BJ (cell line): ENCODE measurements at places on chromosomes 2 and 18.
A peak's percentile ranks its signal among the peaks of the same experiment; 100 is the strongest.

DNA sequence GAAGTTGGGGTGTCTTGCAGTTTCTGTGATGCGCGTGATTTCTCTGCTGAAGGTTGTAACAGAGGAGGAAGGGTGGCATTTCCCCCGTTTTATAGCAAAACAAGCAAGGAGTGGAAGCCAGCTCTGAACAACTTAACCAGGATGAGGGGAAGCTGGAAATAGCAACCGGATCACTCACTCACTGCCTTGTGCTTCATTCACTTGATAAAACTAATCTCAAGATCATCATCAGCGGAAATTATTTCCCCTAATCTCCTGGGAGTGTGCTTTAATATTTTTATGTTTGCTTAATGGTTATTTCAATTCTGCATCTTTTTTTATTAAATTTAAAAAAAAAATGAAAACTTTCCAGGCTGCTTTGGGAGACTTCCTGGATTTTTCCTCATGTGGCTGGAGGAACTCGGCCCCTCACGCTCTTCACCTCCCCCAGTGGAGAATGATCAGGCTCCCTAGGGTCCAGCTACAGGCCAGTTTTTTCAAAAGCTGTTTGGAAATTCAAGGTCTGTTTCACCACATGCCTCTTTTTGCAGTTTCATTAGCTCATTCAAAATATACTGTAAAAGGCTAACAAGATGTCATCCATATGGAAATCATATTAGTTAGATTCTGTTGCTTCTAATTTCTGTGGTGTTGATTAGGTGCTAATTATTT lies 31.7 kb downstream of the CABLES1 start:
- DNase-seq = no peak

GRCh38 chr2:228698963-228699362 lies 517.5 kb upstream of the SPHKAP start:
- DNase-seq = no peak

DNA sequence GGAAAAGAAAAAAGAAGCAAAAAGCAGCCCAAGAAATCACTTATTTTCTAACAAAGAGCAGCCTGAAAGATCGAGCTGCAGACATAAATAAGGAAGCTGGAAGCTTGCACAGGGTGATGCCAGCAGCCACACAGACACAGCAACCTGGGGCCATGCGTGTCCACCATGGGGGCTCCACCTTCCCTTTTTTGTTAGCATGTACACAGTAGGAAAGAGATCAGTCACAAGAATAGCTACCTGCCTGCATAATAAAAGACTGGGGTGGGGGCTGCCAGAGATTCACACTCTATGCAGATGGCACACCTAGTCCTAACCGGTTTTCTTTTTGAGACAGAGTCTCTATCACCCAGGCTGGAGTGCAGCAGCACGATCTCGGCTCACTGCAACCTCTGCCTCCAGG lies 2.9 kb upstream of the CNOT11 start:
- DNase-seq = no peak

DNA sequence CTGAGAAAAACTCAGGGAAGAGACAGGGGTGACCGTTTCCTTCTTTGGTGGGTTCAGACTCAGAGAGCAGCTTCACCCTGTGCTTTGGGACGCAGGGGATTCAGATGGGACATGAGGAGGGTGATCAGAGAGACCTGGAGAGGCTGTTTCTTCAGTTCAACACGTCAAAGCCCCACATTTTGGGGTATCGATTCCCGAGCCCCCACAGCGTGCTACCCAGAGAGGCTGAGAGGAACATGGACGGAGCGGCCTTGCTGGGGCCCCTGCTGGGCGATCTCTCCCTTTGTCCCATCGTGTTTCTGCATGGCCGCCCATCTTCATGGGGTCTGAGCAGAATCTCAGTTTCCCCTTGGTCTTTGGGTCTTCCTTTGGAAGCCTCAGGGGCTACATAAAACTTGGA lies 38.2 kb upstream of the PXDN start:
- no peak for DNase-seq

- DNase-seq = no peak
Measured at GRCh38 chr2:42092084-42092996, 44.5 kb downstream of the PKDCC start.

DNA sequence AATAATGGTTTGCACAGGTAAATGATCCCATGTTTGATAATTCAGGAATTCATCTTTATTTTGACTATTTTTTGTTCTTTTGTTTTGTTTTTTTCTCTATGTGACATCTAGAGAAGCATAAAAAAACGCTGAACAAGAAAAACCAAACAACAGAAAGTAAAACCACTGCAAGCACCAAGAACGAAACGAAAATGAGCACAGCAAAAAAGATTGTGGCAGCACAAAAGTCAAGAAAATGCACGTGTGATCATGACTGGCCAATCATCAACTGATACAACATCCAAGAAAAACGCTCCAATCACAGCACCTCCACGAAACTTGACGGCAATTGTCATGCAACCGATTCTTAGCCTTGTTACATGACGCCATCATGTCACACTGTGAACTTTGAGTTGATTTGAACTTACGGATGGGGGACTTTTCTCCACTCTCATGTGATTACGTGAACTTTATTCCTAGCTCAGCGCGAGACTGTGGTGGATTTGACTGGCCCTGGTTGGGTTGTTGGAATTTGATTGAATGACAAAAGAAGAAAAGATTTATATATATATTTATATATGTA lies 318.7 kb downstream of the CELF4 start:
- no peak for DNase-seq

DNA sequence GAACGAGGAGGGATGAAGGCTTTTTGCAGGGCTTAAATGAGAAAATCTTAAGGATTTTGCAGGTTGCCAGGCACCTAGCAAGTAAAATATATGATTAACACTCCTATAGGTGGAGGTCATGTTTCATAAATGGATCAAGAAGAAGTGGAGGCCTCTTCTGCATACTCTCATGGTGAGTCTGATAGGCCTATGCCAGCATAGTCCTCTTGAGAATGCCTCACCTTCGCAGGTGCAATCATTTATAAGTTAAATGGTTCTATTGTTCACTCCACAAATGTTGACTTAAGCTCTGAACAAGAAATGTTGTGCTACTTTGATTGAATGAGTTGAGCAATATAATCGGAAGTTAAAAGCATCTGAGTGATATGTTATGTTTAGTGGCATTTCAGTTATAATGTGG lies 12.1 kb downstream of the LRRTM1 start:
- DNase-seq = no peak

- no peak for DNase-seq
Measured at GRCh38 chr2:84545005-84545404, 28.7 kb downstream of the DNAH6 start.

- no peak for DNase-seq
Measured at GRCh38 chr2:215486291-215487001, 50.6 kb upstream of the FN1 start.

DNA sequence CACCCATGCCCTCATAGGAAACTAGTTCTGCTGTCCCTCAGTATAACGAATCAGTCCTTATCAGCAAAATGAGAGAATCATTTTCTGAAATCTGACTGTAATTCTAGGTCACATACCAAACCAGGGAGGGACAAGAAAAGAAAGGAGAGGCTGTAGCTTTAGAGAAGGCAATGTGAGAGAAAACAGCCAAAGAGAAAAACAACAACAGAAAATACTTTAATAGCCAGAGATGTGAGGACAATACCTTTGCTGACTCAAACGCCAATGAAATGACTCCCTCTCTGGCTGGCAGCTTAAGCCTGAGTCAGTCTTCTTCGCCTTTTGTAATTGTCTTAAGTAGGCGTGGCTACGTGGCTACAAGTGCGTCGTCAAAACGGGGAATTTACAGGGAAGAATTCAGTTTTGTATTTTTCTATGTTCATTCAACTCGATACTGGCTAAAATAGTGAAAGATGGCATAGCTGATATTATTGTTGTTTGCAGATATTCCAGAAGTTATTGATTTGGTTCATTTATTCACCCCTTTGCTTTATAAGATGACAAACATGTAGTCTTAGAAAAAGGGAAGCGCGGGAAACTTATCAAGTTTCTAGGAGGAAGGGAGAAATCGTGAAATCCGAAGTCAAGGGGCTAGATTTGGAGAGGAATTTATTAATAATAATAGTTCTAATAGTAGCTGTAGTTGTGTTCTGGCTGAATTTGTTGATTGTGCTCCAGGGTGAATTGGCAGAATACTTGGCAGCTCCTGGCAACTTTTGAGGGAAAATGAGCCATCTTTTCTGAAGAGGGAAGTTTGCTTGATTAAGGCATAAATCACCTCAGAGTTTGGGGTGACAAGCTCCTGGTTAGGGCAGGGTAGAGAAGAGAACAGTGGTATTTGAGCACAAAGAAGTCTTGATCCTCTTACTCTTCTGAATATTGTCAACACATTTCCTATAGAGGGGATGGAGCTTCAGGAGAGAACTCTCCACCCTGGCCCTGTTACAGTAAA lies at the start of gene IL1A:
Gene IL1A, minus strand, starts transcription at position 295 of the 991 bp plus-strand sequence. CDS start 723 bp downstream, outside the sequence.
- DNase-seq = no peak

GRCh38 chr2:73944714-73945113 lies 18.0 kb downstream of the DGUOK start:
- no peak for DNase-seq

DNA sequence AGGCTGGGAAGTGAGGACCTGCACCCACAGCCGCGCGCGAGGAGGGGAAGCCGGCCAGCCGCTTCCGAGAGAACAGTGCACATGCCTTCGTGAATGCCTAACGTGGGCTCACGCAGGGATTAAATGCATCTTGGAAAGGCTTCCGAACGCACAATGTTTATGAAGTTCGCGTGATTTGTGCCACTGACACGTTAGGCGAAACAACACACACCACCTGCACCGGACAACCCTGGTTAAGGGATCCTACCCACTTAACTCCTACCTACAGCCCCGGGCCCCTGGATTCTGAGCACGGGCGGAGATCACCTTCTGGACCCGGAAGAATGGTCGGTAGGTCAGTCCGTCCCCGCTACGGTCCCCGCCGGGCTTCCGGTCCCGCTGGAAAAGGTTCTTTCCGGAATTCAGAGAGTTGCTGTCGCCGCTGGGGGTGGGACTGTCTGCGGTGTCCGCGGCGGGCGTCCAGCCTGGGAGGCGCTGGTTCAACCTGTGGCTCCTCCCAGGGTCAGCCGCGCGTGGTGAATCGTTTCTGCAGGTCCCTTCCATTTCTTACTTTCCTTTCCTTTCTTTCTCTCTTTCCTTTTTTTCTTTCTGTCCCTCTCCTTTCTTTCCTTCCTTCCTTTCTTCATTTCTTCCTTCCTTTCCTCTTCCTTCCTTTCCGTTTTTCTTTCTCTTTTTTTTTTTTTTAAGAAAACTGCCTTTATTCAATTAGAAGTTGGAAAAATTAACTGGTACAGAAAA lies at the start of gene MTIF2:
Gene MTIF2, minus strand, starts transcription at position 325 of the 738 bp plus-strand sequence. CDS start 5,373 bp downstream, outside the sequence.
- DNase-seq = peak; percentile 61
